ENCODE measurements at places on chromosomes 4 and X. TPM values are rescaled to one million over a fixed set of nuclear protein-coding genes. Genes with fewer than 3 reads are reported as not detected.

DNA sequence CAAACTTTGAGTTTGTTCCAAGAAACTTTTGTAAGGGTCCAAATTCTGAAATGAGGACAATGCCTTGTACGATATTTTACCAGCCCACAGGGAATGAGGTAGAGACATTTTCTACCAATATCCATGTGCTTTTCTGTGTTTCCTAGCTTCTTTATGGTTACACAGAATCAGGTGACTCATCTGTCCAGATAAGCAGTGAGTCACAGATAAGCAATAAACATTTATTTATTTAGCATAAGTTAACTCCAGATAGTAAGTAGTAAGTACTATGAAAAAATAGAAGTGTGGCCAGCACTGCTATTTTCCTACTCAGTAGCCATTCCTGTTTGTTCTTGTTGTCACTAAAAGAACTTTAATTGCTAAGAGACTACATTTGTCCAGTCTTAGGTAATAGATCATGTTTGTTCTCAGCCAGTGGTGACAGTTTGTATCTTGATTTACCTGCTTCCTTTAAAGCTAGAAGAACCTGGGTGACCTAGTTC lies 7.4 kb downstream of the AFF1 start:
- no peak for DNase-seq

DNA sequence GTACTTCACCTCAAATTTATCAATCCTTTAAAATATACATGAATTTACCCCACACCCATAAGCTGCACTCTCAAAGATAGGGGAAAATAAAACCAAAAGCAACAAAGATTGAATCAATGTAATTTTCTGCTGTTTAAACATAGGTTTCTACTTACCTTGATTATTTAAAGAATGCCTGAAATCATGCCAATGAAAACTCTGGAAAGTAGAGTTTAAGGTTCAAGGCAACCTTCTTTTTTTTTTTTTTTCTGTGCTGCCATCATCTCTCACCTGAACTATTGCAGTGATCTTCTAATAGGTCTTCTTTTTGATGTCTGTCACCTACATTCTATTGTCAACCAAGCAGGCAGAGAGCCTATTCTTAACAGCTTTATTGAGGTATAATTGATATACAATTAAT lies 682.1 kb downstream of the IL1RAPL1 start:
- DNase-seq: no peak

DNA sequence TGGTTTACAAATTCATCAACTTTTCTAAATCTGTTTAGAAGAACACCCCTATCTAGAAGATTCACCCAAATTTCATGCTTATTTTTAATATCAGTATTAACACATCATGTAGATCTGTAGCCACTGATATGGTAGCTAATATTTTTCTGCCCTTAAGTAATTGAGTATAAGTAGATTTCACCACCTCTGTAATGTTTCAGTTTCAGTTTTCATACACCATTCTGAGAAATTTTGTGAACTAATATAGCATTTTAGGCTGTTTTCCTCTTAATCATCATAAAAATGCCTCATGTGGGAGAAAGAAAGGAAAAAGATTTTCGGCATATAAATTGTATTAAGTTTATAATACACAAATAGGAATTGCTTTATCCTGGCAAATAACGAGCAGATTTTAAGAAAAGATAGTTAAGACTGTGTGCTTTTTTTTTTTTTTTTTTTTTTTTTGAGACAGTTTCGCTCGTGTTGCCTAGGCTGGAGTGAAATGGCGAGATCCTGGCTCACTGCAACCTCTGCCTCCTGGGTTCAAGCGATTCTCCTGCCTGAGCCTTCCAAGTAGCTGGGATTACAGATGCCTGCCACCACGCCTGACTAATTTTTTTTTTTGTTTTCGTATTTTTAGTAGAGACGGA lies 21.4 kb upstream of the RBPJ start:
- DNase-seq: no peak

DNA sequence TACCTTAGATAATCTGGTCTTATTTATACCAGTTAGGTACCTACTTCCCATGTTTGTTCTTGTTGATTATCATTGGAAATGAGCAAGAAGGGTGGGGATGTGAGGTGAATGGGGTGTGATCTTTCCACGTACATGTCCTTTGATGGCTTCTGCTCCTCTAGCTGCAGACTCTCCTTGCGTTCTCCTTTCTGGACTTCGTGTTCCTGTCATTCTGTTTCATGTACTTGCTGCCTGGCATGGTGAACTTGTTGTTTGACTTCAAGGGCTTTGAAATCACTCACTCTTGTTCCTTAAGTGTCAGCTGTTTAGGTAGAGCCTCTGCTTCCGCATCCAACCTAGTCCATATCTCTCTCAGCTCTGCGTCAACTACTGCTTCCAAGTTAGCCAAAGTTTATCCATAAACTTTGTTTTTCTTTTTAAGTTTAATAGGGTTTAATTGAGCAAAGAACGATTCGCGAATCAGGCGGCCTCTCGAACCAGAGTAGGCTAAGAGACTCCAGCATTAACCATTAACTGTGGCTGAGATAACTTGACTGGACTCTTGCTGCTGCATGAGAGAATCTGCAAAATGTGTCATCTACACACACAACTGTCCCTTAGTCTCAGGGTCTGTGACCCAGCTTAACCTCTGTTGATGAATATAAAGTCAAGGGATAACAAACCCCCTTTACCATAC lies 42.8 kb downstream of the FHL1 start:
- DNase-seq: no peak

- no peak for DNase-seq
Observed at GRCh38 chrX:35340465-35340864, 397.9 kb downstream of the FAM47B start.

GRCh38 chr4:67333664-67334063 lies 211.6 kb downstream of the CENPC start:
- no peak for DNase-seq

DNA sequence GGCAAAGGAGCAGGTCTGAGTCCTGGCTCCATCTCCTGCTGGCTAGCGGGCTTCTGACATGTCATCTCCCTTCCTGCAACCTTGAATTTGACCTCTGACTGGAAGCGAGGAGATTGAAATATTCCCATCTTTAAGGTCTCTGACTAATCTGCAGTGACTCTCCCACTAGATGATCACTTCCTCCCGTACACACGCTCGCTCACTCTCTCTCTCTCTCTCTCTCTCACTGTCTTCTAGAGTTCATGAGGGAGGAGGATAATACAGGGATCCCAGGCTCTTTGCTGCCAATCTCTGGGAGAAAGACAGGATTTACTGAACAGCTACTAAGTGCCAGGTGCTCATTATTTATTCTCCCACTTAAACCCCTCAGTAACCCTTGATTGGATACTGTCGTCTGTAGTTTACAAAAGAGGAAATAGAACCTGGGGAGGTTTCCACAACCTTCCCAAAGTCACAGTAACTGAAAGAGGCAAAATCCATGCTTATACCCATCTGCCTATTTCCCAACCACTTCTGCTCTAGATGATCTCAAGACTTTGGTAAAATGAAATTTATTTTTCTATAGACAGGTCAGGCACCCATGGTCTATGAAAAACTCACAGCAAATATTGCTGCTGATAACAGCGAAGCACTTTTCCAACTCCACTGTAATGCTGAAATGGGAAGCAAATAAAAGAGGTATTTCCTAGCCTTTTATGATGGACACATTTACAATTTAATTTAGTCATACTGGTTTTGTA lies 193.5 kb upstream of the C1QTNF7 start:
- DNase-seq: no peak

GRCh38 chr4:128751354-128751753 lies 58.1 kb upstream of the JADE1 start:
- DNase-seq: no peak

- DNase-seq: no peak
Observed at GRCh38 chr4:3877236-3877635, 111.1 kb downstream of the ADRA2C start.

DNA sequence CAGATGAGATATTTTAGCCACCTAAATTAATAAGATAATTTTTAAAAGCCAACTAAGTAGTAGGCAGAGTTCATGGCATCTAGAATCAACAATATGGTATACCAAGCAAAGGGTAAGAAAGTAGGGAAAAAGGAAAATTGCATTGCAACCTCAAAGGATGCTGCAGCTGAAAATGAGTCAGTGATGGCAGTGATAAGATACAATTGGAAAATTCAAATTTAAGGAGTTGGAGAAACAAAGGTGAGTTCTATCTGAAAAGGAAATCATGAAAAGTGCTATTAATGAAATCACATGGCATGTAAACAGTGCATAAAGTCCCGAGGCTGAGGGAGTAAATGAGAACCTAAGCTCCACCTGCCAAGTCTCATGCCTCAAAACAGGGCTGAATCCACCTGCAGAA lies 33.9 kb downstream of the SHROOM4 start:
- DNase-seq: no peak

DNA sequence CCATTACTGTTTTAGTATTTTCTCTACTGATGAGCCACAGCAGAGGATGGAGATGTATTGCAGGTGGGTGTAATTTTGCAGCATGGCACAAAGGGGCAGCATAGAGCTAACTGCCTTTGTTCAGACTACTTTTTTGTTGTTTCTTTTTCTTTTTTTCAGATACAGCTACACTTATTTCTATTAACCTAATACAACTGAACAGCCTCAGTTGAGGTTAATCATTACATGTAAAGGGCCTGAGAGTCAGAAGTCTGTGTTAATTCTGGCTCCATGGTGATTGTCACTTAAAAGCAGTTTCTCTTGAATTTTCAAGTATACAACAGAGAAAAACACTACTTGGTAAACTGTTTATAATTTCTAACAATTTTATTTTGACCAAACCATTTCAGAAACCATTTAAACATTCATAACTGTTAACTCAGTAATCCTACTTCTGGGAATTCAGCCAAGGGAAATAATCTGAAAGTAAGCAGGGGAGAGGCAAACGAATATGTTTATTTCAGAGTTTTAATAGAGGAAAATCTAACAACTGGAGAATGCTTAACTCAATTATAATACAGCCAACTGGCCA lies 13.9 kb upstream of the PPEF2 start:
- DNase-seq: peak; percentile 37

DNA sequence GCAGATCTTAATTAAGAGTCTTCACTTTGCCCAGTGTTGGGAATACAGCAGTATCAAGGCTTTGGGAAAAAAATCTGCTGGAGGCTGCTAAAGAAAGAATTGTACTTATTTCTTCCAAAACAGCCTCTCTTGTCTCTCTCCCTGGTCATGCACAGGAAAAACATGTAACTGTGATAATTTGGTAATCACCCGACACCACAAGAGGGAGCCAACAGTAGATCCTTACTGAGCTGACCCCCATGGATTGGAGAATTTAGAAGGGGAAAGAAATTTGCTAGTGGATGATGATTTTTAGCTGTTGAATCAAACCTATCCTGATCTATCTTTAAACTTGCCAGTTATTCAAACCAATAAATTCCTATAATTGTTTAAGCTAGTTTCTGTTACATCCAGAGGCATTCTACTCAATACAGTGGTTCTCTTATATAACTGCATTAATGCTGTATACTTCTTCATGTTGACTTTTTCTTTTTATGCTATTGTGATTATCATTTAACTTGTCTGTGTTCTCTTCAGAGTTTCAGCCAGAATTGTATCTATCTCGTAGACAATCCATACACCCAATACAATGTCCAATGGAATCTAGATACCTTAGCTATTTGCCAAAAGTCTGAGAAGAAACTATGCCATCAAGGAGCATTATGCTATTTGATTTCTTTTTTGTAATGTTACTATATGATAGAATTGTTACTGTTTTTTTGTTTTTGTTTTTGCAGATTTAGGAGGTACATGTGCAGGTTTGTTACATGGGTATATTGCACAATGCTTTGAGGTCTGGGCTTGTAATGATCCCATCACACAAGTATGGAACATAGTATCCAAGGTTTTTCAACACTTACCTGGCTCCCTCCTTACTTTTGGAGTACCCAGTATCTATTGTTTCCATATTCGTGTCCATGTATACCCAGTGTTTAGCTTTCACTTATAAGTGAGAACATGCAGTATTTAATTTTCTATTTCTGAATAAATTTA lies 31.3 kb upstream of the ARHGEF38 start:
- peak; percentile 28 for DNase-seq

DNA sequence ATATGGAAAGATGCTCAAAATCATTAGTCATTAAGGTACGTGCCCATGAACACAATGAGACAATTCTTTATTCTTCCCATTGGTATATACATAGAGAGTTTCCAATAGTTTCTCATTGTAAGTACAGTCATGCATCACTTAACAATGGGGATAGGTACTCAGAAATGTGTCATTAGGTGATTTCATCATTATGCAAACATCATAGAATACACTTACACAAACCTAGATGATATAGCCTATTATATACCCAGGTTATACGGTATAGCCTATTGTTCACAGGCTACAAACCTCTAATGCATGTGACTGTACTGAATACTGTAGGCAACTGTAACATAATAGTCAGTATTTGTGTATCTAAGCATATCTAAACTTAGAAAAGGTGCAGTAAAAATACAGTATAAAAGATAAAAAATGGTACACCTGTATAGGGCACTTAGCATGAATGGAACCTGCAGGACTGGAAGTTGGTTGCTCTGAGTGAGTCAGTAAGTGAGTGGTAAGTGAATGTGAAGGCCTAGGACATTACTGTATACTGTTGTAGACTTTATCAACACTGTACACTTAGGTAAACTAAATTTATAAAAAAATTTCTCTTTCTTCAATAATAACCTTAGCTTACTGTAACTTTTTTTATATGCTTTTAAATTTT lies 49.6 kb downstream of the KLHL13 start:
- DNase-seq: no peak

DNA sequence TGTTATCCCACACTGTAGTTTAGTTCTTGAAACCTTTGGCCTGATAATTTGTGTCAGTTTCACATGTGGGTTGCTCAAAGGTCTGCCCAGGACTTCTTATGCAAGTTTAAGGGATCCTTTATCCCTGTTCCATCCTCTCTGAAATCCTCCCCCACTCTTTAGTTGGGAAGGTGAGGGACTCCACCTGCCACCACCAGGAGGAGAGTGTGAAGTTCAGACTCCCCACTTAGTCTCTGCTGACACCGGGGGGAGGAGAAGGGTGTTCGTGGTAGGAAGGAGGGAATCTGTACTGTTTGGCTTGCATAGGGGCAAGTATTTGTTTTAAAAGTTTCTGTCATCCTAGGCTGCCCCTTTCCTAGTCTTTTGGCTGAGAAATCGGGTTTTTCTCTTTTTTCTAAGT lies 211.8 kb downstream of the PPP4R3C start:
- DNase-seq: no peak

- DNase-seq: no peak
Observed at GRCh38 chr4:144910723-144911122, 187.3 kb downstream of the ANAPC10 start.

- DNase-seq: no peak
Observed at GRCh38 chr4:119666653-119667091, 38.1 kb upstream of the PDE5A start.

- DNase-seq: no peak
Observed at GRCh38 chr4:59369229-59369628, 1830.9 kb upstream of the ADGRL3 start.

The RPGR gene
- total RNA-seq: 7.1 TPM

The MTNR1A gene
- not detected for total RNA-seq

The PLRG1 gene
- 125 TPM for total RNA-seq

The PAK3 gene
- 0.37 TPM for total RNA-seq

The HAND2 gene
- not detected for total RNA-seq

Measured in activated CD4-positive, alpha-beta T cell treated with anti-CD3 and anti-CD28 coated beads for 36 hours (primary cell).